ENCODE measurements at places on chromosomes 2 and 18.
A peak's percentile ranks its signal among the peaks of the same experiment; 100 is the strongest.

- no peak for DNase-seq
Measured at GRCh38 chr2:98467082-98467536, 22.5 kb downstream of the INPP4A start.

- DNase-seq, result no peak
Measured at GRCh38 chr2:70173520-70173919, 17.3 kb downstream of the C2orf42 start.

DNA sequence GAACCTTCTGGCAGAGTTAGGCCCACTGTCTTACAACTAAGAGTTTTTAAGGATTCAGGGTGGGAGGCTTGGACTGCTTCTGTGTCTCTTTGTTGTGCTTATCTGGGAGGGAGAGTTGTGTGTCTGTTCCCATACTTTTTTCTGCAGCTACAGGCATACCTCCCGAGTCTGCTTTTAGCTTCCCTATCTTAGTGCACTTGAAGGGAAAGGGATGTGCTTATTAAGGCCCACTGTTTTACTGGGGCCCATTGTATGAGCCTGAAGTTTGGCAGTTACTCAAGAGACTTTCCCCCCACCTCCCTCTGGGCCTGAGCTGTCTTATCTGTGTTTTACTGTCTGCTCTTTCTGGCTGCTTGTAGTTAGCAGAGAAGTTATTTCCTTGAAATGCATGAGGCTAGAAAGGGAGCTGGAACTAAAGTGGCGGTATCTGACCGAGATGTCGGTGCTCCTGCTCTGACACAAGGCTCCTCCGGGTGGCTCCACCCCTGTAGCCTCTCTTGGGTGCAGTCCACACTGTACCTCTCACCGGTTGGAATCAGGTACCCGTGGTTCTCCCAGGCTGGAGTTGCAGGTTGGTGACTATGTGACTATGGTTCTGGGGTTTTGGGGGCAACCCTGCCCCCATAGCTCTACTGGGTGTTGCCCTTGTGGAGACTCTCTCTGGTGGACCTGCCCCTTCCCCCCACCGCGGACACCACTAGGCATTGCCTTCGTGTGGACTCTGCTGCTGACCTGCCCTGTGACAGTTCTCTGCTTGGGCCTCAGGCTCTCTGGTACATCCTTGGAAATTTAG lies 12.9 kb downstream of the UBR3 start:
- no peak for DNase-seq

GRCh38 chr2:218406949-218407618 lies 7.4 kb downstream of the CTDSP1 start:
- peak; percentile 40 for DNase-seq

DNA sequence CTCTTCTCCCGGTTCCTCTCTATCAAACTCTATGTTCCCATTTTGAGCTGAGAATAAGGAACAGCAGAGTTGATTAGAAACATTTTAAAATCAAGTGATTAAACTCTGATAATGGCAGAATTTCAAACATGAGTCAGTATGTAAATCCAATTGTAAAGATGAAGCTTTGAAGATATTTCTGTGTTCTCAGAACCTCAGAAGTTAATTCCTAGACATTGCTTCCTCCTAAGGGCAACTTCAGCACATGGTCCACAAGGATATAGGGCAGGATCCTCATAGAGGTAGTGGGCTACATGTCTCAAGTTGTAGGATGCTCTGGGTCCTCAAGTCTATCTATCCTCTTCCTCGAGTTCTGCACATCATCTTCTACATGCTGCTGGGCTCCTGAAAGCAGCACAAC lies 46.3 kb downstream of the QPCT start:
- DNase-seq, result no peak

DNA sequence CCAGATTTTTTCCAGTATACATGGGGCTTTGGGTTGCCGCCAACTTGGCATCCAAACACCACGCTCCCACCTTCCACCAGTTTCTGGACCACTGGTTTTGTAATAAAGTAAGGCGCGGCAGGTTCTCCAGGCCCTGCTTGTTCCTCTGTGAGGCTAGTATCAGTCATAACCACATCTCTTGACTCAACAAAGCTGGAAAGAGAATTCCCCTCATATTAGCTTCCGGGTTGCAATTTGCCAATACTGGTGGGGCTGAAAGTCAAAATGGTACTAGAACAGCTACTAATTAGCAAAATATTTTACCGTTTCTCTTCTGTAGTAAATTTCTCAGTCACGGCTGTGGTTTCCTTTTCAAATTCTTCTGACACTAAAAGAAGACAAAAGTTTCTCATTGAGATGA lies 25.0 kb downstream of the TTN start:
- no peak for DNase-seq

Measured in stimulated activated CD4-positive, alpha-beta T cell treated with anti-CD3 and anti-CD28 coated beads, TNF-alpha, amount 100 ng/mL, for 4 hours (primary cell).